Chondrocyte (in vitro differentiated cells): ENCODE measurements at places on chromosomes 4 and X.

DNA sequence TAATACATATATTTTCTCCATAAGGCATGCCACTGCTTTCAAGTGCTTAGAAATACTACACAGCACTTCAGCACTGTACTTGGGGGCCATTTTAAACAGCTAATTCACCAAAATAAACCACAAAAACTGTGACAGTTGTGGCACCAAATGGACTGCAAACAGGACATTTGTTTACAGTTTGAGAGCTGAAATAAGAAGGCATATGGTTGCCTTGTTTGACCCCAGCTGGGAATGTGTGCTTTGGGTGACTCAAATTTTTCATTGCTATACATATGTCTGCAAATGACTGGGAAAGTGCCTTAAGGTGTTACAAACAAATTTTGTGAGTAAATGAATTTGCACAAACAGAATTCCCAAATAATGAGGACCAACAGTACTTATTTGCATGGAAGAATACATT lies 124.2 kb downstream of the BANK1 start:
- no peak overlapping the region for H3K27ac ChIP-seq
- peaks cover 5% of the 10 kb centered on the region for H3K27me3 ChIP-seq
- no peak overlapping the region for H3K4me3 ChIP-seq
- DNase-seq = no peak
- no peaks in the 10 kb centered on the region for H3K36me3 ChIP-seq
- H3K4me1 ChIP-seq = no peaks in the 10 kb centered on the region

DNA sequence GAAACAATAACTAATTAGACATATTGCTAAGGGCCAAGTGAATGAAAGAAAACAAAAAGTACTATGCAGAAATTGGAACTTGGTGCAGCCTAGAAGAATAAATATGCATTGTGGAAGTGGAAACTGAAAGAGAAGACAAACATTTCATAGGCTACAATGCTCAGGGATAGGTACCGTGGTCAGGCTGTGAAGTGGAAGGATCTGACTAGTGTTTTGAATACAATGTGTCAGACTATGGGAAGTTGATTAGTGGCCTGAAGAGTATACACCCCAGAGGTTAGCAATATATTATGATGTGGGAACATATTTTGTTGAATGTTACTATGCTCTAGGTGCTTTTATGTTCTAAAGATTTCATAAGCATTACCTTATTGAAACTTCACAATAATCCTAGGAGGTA lies 36.8 kb downstream of the GPRIN3 start:
- H3K4me1 ChIP-seq = no peaks in the 10 kb centered on the region
- H3K27me3 ChIP-seq = no peaks in the 10 kb centered on the region
- no peak overlapping the region for H3K27ac ChIP-seq
- no peak for DNase-seq
- no peaks in the 10 kb centered on the region for H3K36me3 ChIP-seq

- H3K27me3 ChIP-seq = no peaks in the 10 kb centered on the region
- peaks cover 32% of the 10 kb centered on the region for H3K4me1 ChIP-seq
- H3K27ac ChIP-seq = peak overlapping the region; percentile 99
- peak; percentile 92 for DNase-seq
- H3K4me3 ChIP-seq = peak overlapping the region; percentile 96
- peaks cover 2% of the 10 kb centered on the region for H3K36me3 ChIP-seq
These were observed 3.6 kb downstream of the MID1IP1 start for GRCh38 chrX:38804682-38805431.

DNA sequence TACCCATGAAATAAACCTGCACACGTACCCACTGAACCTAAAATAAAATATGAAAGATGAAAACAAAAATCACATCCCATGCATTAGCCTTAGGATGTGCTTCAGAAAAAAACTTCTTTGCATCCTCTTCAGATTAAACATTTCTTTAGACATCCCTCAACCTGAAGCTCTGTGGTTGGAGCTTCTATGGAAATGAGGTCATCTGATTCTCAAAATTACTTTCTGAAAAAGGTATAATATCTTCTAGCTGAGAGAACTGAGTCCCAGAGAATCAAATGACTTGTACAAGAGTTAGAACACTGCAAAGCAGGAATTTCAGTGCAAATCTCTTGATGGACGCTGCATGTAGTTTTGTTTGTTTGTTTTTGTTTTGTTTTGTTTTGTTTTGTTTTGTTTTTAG lies 19.1 kb upstream of the ANTXR2 start:
- H3K27me3 ChIP-seq = peaks cover 21% of the 10 kb centered on the region
- H3K36me3 ChIP-seq = peaks cover 2% of the 10 kb centered on the region
- no peak for DNase-seq
- H3K4me1 ChIP-seq = no peaks in the 10 kb centered on the region
- H3K27ac ChIP-seq = no peak overlapping the region
- H3K4me3 ChIP-seq = no peak overlapping the region

DNA sequence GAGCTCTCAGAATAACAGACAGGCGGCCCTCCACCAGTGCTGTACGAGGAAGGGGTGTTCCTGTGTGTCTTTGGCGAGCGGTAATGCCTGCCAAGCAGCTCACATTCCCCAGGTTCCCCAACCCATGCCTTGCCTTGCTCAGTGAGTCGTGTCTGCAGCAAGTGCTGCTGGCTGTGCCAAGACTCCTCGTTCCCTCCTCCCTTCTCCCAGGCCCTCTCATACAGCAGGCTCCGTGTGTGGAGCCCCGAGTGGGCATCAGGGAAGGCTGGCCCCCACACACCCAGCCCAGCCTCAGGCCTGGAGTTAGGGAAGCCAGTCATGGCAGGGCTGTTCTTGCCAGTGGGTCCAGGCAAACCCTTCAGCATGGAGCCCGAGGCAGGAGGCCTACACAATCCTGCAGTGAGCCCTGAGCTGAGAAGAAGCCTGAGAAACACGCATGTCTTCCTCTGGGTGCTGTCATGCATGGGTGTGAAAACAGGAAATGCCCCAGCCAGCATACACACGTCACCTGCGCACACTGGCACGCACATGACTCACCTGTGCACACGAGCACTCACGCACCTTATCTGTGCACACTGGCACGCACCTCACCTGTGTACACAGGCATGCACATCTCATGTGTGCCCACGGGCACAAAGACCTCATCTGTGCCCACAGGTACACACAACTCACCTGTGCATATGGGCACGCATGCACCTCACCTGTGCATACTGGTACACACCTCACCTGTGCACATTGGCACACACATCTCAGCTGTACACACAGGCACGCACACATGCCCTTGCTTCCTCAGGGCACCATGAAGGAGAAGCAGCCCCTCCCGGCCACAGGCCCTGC lies 238.7 kb downstream of the DHRSX start:
- no peaks in the 10 kb centered on the region for H3K4me1 ChIP-seq
- peak; percentile 79 for DNase-seq
- no peaks in the 10 kb centered on the region for H3K27me3 ChIP-seq
- H3K27ac ChIP-seq = no peak overlapping the region
- H3K4me3 ChIP-seq = no peak overlapping the region
- H3K36me3 ChIP-seq = peaks cover 2% of the 10 kb centered on the region

DNA sequence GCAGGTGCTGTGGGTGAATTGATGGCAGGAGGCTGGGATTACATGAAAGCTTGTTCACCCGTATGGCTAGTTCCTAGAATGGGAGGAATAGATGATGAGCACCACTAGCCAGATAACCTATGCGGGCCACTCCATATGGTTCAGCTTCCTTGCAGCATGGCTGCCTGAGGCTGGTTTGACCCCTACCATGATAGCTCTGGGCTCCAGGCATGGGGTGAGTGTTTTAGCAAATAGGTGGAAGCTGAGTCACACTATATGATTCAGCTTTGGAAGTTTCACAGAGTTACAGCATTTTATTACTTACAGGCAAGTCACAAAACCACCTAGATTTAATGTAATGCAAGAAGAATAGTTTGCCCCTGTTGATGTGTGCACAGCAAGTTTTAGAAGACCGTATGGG lies 603.2 kb downstream of the STIM2 start:
- H3K4me3 ChIP-seq = no peak overlapping the region
- no peaks in the 10 kb centered on the region for H3K4me1 ChIP-seq
- no peak for DNase-seq
- no peaks in the 10 kb centered on the region for H3K27me3 ChIP-seq
- no peaks in the 10 kb centered on the region for H3K36me3 ChIP-seq
- no peak overlapping the region for H3K27ac ChIP-seq

- H3K27me3 ChIP-seq = no peaks in the 10 kb centered on the region
- H3K4me3 ChIP-seq = peak overlapping the region; percentile 10
- H3K4me1 ChIP-seq = peaks cover 62% of the 10 kb centered on the region
- peak overlapping the region; percentile 89 for H3K27ac ChIP-seq
These were observed 112.8 kb upstream of the MAP3K15 start for GRCh38 chrX:19628011-19628575.

DNA sequence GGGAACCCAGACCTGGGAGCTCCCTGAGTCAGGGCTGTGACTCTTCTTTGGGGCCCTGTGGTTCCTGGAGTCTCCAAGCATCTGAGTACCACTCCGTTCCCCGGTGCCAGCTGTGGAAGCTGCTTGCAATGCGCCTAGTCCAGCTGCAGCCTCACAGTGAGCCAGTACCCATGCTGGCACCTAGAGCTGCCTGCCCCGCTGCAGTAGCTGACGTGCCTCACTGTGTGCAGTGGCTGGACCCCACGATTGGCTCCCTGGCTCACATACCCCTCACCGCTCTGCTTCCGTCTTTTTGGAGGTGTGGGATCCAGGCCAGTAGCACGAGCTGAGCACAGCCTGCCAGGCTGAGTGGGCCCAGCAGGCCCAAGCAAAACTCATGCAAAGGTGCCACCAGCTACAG lies 32.1 kb upstream of the PAGE1 start:
- H3K27ac ChIP-seq = no peak overlapping the region
- no peaks in the 10 kb centered on the region for H3K4me1 ChIP-seq
- DNase-seq = peak; percentile 67
- no peaks in the 10 kb centered on the region for H3K27me3 ChIP-seq

- peaks cover 2% of the 10 kb centered on the region for H3K36me3 ChIP-seq
- no peaks in the 10 kb centered on the region for H3K4me1 ChIP-seq
- no peak overlapping the region for H3K27ac ChIP-seq
- no peak overlapping the region for H3K4me3 ChIP-seq
These were observed 38.3 kb downstream of the SHROOM2 start for GRCh38 chrX:9824554-9824953.

GRCh38 chr4:98055800-98056501 lies 87.3 kb downstream of the STPG2 start:
- DNase-seq = peak; percentile 59
- H3K4me3 ChIP-seq = no peak overlapping the region
- peaks cover 7% of the 10 kb centered on the region for H3K27me3 ChIP-seq

GRCh38 chr4:127214016-127214415 lies 418.7 kb upstream of the INTU start:
- H3K4me1 ChIP-seq = peaks cover 78% of the 10 kb centered on the region
- no peak for DNase-seq
- no peaks in the 10 kb centered on the region for H3K27me3 ChIP-seq
- no peaks in the 10 kb centered on the region for H3K36me3 ChIP-seq
- peak overlapping the region; percentile 12 for H3K27ac ChIP-seq

GRCh38 chrX:108313669-108314068 lies 124.6 kb downstream of the COL4A6 start:
- H3K36me3 ChIP-seq = no peaks in the 10 kb centered on the region
- peaks cover 14% of the 10 kb centered on the region for H3K4me1 ChIP-seq

- peaks cover 2% of the 10 kb centered on the region for H3K36me3 ChIP-seq
- H3K27me3 ChIP-seq = no peaks in the 10 kb centered on the region
- peaks cover 12% of the 10 kb centered on the region for H3K4me1 ChIP-seq
- DNase-seq = no peak
- no peak overlapping the region for H3K27ac ChIP-seq
These were observed 53.5 kb downstream of the PAGE2 start for GRCh38 chrX:55142206-55142918.

- no peak for DNase-seq
- H3K4me1 ChIP-seq = peaks cover 10% of the 10 kb centered on the region
- H3K36me3 ChIP-seq = peaks cover 5% of the 10 kb centered on the region
- H3K27me3 ChIP-seq = no peaks in the 10 kb centered on the region
- H3K4me3 ChIP-seq = no peak overlapping the region
These were observed 66.7 kb downstream of the CBLL2 start for GRCh38 chrX:22339459-22339858.

- no peak for DNase-seq
- no peak overlapping the region for H3K4me3 ChIP-seq
- no peaks in the 10 kb centered on the region for H3K36me3 ChIP-seq
- H3K4me1 ChIP-seq = peaks cover 25% of the 10 kb centered on the region
- no peaks in the 10 kb centered on the region for H3K27me3 ChIP-seq
These were observed 2.2 kb downstream of the MAPK10 start for GRCh38 chr4:86357608-86358007.

- H3K27ac ChIP-seq = no peak overlapping the region
- no peaks in the 10 kb centered on the region for H3K4me1 ChIP-seq
- no peaks in the 10 kb centered on the region for H3K27me3 ChIP-seq
- no peak overlapping the region for H3K4me3 ChIP-seq
- H3K36me3 ChIP-seq = no peaks in the 10 kb centered on the region
- no peak for DNase-seq
These were observed 59.8 kb downstream of the ZNF711 start for GRCh38 chrX:85303544-85303943.

GRCh38 chr4:183241721-183242151 lies 78.3 kb downstream of the CLDN22 start:
- H3K4me3 ChIP-seq = no peak overlapping the region
- peaks cover 16% of the 10 kb centered on the region for H3K36me3 ChIP-seq
- no peak for DNase-seq

DNA sequence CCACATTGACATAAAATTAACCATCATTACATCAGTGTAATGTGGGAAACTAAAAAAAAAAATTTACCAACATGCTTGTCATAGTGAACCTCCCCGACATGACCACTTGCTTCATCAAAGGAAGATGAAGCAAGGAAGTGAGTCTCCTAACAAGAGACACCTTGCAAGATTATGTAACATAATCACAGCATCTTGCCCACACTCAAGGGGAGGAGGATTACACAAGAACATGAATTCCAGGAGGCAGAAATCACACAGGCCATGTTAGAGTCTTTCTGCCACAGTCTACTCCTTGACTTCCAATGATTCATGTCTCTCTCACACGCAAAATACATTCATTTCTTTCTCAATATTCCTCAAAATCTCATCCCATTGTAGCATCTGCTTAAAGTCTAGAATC lies 93.3 kb downstream of the AKAP4 start:
- no peak overlapping the region for H3K4me3 ChIP-seq
- no peak for DNase-seq
- H3K36me3 ChIP-seq = no peaks in the 10 kb centered on the region
- no peaks in the 10 kb centered on the region for H3K4me1 ChIP-seq

- peak overlapping the region; percentile 82 for H3K27ac ChIP-seq
- no peak overlapping the region for H3K4me3 ChIP-seq
- H3K4me1 ChIP-seq = peaks cover 56% of the 10 kb centered on the region
- H3K27me3 ChIP-seq = no peaks in the 10 kb centered on the region
- H3K36me3 ChIP-seq = no peaks in the 10 kb centered on the region
These were observed 117.8 kb upstream of the DKK2 start for GRCh38 chr4:107153956-107154355.
